ENCODE measurements at places on chromosomes 11 and 22.

GRCh38 chr22:27022896-27023361, 365.5 kb downstream of the MIAT start:
- DNase-seq = no peak

- no peak for DNase-seq
These were observed 36.5 kb downstream of the NUP50 start for GRCh38 chr22:45200230-45200629.

DNA sequence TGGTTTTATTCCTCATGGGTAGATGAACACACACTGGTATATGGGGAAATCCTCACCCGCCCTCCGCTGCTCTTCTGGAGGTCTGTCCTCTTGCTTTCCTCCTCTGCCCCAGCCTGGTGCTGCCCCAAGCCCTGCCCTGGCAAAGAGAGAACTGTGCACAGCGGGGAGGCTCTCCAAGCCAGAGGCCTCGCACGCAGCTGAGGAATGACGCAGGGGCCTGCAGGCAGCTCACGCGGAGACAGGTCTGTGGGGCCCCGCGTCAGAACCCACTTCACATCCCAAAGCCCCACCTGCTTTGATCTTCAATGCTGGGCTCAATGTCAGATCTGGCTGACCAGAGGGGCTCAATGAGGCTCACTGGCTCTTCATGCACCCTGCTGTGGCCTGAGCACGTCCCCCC, 10.0 kb downstream of the GATD1 start:
- DNase-seq = no peak

DNA sequence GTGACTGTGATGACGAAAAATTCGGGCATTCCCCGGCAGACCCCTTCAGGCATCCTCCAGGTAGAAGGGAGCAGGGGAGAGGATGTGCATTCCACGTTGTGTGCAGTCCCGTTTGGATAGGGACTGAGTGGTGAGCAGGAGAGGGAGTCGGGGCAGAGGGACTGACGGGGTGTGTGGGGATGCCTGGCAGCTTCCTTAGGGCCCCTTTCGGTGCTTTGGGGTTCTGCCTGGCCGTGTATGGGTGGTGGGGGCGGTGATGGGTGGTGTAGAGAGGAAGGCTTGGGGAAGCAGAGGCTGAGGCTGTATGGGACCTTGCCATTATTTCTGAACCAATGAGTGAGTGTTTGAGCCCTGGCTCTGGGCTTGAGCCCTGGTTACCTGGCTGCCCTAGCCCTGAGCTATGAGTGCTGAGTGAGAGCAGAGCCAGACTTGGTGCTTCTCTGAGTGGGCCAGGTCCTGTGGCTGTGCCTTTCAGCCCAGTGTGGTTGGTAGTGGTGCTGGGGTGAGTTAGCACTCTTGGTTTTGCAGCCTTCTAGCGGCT, 914 bp downstream of the INPPL1 start:
- peak; percentile 30 for DNase-seq

GRCh38 chr11:93921695-93922468, 71.5 kb upstream of the VSTM5 start:
- DNase-seq = no peak

DNA sequence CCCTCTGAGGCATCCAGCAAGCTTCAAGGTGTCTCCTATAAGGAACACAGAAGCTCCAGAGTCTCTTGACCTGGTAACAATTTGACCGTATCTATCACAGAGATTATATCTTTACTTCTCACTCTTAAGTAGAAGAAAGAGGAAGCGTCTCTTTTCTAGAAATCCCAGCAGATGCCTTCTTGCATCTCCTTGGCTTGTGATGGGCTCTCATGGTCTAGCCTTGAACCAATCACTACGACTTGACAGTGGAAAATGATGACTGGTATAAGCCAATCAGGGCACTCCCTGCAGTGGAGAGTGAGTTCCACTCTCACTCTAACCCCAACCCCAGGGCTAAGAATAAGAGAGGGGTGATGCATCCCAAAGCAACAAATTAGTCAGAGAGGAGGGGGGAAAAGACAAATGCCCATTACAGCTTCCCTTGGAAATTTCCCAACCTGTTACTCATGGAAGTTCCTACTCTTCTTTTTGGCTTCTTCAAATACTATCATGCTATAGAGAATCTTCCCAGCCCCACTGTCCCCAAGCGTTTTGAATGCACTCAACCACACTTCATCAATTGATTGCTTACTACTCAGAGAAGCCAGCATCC, 293.5 kb downstream of the MN1 start:
- DNase-seq = no peak

DNA sequence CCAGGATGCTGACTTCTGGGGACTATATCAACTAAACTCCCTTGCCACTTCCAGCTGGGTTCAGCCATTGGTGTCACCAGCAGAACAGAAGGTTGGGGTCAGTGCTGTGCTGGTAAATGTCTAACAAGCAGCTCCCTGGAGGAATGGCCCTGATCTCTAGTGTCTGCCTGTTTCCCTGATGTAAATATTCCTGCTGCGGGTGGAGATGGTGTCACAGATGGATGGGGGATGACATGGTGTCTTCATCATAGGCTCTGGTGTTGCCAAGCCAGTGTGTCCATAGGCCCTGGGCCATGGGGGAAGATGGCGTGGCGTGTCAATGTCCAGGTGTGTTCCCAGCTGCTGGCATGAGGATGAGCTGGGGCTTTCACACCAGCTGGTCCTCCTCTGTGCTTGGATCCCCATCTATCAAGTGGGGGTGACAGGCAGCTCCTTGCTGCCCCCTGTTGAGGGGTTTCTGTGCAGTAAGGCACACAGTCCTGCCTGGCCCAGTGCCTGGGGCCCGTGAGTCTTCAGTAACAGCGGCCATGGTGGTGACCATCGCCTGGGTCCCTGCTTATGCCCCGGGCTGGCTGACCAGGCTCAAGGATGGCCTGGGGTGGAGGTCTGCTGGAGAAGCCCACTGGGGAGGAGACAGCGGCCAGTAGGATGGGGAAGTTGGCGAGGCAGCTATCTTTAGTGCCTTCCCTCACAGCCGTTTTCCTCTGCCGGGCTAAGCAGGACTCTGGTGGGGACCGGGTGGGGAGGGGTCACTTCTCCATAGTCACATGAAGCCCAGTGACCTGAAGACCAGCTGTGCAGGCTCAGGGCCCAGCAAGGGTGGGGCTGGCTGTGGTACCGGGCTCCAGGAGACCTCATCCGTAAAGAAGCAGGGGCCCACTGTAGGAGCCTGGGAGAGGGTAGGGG, 12.7 kb downstream of the RPL3 start:
- peak; percentile 74 for DNase-seq

DNA sequence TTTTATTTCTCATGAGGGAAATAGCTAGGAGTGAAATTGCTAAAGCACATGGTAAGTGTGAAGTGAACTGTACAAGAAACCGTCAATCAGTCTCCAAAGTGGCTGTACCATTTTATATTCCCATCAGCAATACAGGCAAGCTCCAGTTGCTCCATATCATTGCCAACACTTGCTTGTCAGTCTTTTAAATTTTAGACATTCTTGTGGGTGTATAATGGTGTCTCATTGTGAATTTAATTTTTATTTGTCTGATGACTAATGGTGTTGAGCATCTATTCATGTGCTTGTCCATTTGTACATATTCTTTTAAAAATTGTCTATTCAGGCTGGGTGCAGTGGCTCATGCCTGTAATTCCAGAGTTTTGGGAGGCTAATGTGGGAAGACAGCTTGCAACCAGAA, 34.1 kb upstream of the SMCO4 start:
- no peak for DNase-seq

DNA sequence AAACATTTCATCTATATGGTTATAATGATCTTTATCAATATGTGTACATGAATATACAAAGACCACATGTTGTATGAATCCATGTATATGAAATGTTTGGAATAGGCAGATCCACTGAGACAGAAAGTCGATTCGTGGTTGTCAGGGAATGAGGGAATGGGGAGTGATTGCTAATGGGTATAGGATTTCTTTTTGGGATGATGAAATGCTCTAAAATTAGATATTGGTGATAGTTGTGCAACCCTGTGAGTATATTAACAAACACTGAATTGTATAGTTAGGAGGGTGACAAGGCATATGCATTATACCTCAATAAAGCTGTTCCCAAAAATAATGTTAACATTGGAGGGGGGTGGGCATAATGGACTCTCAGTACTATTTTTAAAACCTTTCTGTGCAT, 5.0 kb upstream of the PTPMT1 start:
- no peak for DNase-seq

DNA sequence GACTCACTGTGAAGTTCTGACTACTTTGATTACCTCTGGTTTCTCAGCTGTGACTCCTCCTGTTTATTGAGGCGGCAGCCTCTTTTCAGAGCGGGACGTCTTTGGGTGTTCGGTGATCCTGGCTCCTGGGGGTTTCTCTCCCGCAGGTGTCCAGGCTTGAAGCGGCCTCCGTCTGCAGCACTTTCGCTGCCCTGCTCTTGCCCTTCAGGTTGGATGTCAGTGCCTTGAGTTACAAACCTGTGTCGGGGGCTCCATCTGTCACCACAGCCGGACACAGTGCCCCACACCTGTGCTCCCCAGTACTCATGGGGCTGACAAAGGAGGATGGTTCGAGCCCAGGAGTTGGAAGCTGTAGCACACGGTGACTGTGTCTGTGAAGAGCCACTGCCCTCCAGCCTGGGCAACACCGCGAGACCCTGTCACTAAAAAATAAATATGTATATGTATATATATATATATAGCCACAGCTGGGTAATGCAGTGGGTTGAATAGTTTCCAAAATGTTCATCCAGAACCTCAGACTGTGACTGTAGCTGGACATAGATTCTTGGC, 104.1 kb downstream of the BRD1 start:
- DNase-seq = no peak

GRCh38 chr11:30133281-30133680, 97.5 kb upstream of the FSHB start:
- no peak for DNase-seq

GRCh38 chr11:134557571-134558257, 145.7 kb upstream of the B3GAT1 start:
- DNase-seq = no peak

- DNase-seq = no peak
These were observed 7.7 kb downstream of the PITPNB start for GRCh38 chr22:27911330-27911729.

- DNase-seq = no peak
These were observed 2.0 kb downstream of the SCARF2 start for GRCh38 chr22:20435436-20436306.

GRCh38 chr22:36411589-36412258, 24.0 kb upstream of the MYH9 start:
- DNase-seq = peak; percentile 67

GRCh38 chr11:108914211-108914610, 249.3 kb downstream of the DDX10 start:
- DNase-seq = no peak

- no peak for DNase-seq
These were observed 18.2 kb downstream of the P2RY2 start for GRCh38 chr11:73236205-73236765.

DNA sequence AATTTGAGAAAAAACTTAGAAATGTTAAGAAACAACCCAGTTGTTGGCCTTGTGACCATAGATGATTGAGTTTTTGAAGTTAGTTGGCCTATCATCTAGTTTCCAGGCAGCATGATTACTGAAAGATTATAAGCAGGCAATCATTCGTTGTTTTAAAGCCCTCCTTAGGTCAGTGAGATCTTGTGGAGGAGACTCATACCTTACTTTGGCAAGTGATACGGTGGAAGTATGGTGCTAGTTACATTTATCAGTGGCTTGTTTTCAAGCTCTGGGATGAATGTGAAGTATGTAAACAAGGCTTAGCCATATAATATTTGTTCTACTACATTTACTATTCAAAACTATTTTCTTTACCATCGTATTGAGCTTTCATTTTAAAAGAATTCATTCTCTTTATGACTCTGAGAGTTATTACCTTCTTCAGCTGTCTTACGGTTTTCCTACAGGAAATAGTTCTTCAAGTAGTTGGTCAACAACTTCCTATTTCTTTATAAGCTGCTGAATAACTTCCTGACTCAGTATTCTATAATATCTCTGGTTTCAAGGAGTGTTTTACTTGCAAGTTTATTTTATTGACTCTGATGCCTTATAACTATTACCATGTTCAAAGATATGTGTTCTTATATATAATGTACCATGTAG, 7.3 kb downstream of the YAP1 start:
- no peak for DNase-seq

DNA sequence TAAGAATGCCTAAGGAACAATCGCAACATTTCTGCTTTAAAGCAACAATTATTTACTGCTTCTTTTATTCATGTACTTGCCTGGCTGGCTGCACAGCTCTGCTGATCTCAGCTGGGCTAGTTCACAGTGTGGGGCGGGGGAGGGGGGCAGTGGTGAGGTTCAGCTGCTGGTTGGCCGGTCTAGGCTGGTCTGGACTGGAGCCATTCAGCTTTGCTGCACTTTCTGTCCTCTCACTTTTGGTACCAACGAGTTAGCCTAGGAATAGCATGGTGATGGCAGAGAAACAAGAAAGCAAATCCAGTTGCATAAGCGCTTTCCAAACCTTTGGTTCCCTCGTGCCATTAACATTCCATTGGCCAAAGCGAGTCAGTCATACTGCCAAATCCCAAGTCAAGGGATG, 16.0 kb upstream of the MIF start:
- DNase-seq = no peak

- no peak for DNase-seq
These were observed 37.8 kb downstream of the FDX1 start for GRCh38 chr11:110467556-110467955.

DNA sequence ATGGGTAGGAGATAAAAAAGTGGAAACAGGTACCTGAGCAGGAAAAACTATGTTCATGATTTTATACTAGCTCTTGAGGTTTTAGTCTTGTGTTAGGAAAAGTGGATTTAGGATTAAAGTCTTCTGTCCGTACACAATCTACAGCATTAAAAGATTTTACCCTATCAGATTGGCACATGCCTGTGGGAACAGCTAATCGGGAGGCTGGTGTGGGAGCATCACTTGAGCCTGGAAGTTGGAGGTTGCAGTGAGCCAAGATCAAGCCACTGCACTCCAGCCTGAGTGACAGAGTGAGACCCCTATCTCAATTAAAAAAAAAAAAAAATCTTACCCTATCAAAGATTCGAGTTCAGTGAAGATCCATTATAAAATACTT, 12.2 kb upstream of the CRKL start:
- DNase-seq = no peak

DNA sequence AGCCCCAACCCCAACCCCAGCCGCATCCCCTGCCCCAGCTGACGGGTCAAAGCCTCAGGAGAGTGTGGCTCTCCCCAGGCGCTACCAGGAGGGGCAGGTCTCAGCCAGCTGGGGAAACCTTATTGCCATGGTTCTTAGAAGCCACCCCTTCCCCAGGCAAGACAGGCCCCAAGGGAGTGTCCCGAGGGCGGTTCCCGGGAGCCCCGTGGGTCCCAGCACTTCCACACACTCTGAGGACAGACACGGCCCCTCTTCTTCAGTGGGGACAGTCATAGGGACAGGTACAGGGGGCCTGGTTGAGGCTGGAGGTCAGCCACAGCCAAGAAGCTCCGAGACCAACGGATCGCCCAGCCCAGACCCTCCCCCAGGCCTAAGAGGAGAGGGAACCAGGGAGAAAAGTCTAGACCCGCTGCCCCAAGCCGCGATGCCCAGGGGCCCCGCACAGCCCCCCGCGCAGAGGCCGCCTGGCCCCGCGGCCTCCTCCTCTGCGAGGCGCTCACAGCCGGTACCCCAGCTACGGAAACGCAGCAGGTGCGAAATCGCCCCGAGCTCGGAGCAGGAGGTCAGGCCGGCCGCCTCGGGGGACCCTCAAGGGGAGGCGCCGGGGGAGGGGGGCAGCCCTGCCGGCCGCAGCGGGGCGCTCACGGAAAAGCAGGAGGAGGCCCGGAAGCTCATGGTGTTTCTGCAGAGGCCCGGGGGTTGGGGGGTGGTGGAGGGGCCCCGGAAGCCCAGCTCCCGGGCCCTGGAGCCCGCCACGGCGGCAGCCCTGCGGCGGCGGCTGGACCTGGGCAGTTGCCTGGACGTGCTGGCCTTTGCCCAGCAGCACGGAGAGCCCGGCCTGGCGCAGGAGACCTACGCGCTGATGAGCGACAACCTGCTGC, 2.6 kb downstream of the KLHDC7B start:
- peak; percentile 77 for DNase-seq

Data from CD4-positive, alpha-beta T cell treated with Interleukin-6 for 4 hours (primary cell).